ELR (cell line): ENCODE measurements at places on chromosomes 12 and 14.
A peak's percentile ranks its signal among the peaks of the same experiment; 100 is the strongest.

- peak; percentile 91 for DNase-seq
These were observed at the start of gene FERMT2 for GRCh38 chr14:52950898-52951680. Gene FERMT2, minus strand, starts transcription at chr14:52951050. Its CDS starts 482 bp downstream, at chr14:52950568.

GRCh38 chr12:81792666-81793065 is 33.5 kb upstream of the PPFIA2 start:
- no peak for DNase-seq

- DNase-seq = no peak
These were observed 36.1 kb downstream of the SNX6 start for GRCh38 chr14:34593740-34594375.

GRCh38 chr12:32561931-32562341 is 117.2 kb upstream of the DNM1L start:
- no peak for DNase-seq

DNA sequence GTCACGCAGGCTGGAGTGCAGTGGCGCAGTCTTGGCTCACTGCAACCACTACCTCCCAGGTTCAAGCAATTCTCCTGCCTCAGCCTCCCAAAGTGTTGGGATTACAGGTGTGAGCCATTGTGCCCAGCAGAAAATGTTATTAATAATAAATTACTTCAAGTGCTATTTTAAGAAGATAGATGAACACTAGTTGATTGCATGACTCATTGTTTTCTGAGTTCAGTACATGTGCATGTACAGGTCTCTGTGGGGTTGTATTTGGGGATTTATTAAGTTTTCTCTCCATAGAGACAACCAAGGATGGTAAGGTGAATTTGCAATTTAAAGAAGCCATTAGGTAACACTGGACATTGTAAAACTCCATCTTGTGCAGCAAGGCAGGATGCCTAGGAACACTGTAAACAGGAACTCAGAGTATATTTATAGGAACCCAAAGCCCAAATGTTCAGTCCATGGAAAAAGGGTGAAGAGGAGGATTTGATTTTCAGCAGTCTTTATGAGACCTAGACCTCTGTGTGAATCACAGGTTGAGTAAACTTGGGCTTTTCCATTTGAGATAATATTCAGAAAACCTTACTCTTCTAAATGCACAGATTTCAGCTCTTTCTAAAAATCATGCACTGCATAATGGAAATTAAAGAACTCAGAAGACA is 49.3 kb upstream of the TMPO start:
- DNase-seq = no peak

GRCh38 chr14:53613404-53614253 is 343.0 kb downstream of the BMP4 start:
- peak; percentile 49 for DNase-seq

DNA sequence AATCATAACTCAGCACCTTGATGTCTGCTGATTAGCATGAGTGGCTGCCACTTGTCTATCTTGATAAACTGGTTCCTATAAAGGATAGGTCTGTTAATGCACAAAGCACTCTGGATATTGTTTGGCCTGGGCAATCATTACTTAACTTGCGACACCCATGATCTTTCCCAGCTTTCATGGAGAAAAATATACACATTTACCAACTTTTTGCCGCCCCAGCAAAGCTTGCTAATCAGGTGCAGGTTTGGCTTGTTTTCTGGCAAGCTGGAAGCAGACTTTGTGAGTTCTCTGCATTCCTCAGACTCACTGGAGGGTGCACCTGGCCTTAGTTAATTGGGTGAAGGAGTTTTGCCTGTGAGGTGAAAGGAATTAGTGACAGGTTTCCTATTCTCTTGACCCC is 1126.4 kb upstream of the FLRT2 start:
- DNase-seq = no peak

DNA sequence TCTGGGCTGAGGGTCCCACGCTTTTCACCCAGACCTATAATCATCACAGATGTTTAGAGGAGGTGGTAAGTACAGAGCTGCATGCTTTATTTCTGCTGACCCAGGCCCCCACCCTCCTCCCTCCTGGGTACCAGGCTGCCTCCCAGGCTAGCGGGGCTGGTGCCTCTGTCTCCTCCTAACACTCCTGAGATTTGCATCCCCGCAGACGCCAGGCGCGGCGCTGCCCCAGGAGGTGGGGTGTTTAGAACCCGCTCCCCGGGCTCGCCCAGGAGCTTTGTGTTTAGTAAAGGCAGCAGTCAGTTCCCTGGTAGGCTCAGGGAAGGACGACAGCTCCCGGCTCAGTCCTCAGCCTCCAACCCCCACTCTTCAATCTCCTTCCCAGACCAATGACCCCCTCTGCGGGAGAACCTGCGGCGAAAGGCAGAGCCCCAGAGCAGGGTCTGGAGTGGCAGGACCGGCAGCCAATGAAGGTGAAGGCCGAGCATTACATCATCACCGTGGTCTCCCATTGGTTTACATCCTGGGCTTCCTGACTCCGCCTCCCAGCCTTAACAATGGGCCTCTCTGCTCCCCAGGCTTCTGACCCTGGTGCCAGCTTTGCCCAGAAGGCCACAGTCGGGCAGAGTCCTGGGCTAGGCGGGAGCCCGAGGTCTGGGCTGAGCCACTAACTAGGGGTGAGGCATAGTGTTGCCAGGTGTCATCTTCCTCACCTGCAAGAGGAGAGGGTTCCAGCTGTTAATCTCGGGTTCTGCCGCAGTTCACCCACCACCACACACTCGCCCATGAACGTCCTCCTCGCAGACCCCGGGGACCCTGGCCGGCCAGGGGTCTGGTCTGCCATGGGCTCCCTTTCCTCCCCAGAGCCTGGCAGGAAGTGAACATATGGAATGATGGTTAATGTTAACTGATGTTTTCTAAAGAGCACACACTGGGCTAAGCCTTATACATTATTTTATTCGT is 57.5 kb downstream of the CALM1 start:
- peak; percentile 74 for DNase-seq
